ENCODE measurements at places on chromosomes 4 and X. TPM values are rescaled to one million over a fixed set of nuclear protein-coding genes. Genes with fewer than 3 reads are reported as not detected.
A peak's percentile ranks its signal among the peaks of the same experiment; 100 is the strongest.

DNA sequence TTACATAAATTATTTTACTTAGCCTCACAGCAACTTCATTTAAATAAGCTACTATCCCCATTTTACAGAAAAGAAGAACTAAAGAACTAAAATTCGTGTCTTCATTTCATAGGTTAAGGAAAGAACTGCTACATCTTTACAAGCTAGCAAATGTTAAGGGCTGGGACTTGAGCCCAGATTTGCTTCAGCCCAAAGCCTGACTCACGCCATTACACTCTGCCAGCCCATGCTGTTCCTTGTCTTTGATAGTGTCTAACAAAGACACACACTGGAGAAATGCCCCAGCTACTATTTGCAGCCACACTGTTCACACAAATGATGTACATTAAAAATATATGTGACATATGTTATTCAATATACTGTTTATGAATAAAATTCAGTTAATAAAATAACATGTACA lies 29.0 kb upstream of the ERVMER34-1 start:
- peak; percentile 81 for DNase-seq

- no peak for DNase-seq
These were observed 284.3 kb downstream of the ARHGAP10 start for GRCh38 chr4:148016063-148016637.

GRCh38 chr4:121380776-121381462 lies at the start of gene QRFPR:
QRFPR (minus strand) TSS chr4:121381018; CDS start chr4:121380647, 371 bp downstream.
- DNase-seq = no peak

- DNase-seq = peak; percentile 26
These were observed 10.2 kb downstream of the ARX start for GRCh38 chrX:25005382-25006185.

- DNase-seq = no peak
These were observed 125.1 kb downstream of the WDFY3 start for GRCh38 chr4:84841435-84841834.

DNA sequence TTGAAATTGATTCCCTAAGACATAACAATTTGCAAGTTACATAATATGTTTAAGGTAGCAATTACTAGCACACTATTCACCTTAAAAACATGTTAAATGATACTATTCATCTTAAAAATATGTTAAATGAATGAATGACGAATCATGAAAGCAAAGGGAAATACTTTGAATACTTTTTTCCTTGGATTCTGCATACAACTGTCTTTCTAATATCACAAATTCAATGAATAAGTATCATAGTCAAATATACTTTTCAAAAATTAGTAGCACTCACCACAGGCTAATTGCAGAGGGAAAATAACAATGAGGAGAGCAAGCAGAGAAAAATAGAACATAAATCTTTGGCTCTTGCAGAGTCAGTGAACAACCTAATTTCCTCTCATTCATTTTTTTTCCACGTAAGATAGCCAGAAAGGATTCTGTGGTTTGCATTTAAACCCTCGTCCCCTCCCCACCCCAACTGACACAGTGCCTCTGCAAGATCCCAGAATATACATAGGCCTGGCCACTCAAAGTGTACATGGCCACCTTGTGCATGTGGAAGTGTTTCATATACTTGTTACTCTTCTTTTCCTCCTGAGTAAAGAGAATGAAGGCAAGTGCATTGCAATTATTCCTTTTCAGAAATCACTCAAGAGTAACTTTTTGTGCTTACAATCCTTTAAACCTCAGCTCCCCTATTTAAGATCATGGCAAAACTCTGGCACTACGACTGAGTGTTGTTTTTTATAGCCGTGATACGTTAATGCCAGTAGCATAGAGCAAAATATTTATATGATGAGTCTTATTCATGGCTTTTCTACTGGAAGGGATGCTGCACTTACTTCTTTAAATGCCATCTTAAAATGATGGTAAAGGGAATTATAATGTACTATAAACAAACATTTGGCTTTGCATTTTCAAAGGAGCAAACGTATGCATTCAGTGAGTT lies 236.4 kb downstream of the PDGFC start:
- DNase-seq = peak; percentile 44

- no peak for DNase-seq
These were observed 232.5 kb downstream of the PCDH7 start for GRCh38 chr4:30952526-30953219.

- DNase-seq = no peak
These were observed 56.9 kb upstream of the ADRA2C start for GRCh38 chr4:3709061-3709845.

DNA sequence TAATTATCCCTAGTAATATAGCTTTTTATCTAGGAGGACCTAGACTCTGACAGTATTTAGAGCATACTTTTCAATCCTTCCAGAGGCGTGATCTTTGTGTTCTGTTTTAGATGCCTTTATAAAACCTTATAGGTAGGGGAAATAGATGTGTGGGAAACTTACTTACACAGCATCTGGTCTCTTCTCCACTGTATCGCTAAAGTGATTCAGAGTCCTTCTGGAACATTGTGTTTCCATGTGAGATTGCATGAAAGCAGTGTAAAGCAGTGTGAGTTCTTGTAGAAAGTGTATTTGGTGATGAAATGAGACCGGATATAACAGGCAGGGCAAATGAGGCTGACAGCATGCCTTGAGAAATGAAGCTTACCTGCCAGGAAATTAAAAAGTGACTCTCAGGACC lies 9.5 kb downstream of the GABRB1 start:
- DNase-seq = no peak

DNA sequence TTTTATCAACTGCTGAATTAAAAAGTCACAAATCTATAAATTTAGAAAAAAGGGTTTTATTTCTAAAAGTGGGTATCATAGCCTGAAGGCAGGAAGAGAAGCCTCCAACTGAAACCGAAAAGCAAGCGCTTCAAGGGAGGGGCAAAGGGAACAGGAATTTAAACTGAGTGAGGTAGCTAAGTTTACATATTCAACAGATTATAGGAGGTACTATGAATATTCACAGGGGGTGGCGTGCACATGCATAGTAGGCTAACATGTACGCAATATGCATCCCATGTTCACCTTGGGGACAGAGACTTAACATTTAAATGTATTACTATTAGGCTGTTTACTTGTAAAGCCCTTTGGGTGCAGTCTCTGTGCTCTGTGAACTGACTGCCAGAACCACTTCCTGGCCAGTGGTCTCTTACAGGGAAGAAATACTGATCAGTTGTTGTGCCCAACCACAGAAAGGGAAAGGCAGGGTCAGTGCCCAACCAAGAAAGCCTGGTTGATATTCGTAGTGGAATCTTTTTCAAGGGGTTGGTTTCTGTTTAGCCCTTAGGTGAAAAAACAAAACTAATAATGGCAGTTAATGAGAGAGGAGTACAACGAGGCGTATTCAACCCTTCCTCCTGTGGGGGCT lies 168.7 kb upstream of the GALNTL6 start:
- DNase-seq = no peak

- no peak for DNase-seq
These were observed 241.4 kb downstream of the UGT8 start for GRCh38 chr4:114839986-114840385.

- no peak for DNase-seq
These were observed 12.7 kb downstream of the ZNF630 start for GRCh38 chrX:48058621-48059295.

DNA sequence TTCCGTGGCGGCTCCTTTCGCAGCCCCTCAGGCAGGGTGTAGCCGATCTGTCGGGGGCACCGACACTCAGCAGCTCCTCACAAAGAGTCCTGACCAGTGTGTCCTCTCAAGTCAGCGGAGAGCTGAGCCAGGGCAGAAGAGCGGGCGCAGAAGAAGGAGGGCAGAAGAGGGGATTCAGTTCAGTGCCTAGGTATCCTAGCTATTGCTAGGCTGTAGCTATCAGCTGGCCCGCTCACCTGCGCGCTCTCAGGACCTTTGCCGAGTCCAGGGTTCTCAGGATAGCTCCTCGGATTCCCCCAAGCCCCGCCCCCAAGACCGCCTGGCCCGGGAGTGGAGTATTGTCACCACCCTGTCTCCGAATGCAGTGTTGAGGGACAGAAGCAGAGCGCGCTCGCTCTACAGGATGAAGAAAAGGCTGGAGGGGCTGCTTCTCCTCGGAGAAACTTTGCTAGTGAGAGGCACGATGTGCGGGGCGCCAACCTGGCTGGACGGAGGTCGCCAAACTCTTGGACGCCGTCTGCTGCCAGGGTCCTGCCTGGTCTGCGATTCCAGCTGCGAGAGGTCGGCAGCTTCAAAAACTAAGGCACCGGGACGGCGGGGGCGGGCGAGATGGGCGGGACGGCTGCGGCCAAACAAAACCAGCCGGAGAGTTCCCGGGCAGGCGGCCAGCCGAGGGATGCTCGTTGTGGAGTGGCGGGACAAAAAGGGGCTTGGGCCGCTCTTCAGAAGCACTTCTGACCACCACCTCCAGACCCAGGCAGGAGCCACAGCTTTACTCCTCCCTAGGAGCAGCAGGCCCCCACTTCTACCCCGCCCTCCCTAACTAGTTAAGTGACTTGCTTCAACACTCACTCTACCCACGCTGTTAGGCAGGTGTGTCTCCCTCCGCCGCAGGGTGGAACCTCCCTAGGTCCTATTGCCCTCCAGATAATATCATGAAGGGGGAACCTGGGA lies at the start of gene XKRX:
XKRX (minus strand) TSS at position 258 of the 954 bp plus-strand sequence. CDS start 613 bp downstream, outside the sequence.
- DNase-seq = peak; percentile 53

DNA sequence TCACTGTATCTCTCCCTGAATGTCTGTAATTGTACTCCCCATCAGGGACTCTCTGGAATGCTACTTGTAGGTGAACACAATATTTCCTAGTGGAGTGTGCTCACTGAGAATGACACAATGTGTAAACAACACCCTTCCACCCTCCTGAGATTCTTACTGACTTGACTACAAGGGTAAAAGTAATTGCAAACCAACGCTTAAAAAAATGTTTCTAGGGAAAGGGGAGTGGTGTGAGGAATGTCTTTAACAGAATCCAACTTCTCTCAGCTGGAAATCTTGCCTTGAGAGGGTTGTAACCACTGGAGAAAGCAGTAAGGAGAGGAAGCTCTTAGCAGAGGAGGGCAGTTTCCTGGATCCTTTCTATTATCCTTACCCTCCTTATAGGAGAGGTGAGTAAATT lies 5.1 kb upstream of the RAPGEF2 start:
- no peak for DNase-seq

- DNase-seq = no peak
These were observed 1559.7 kb upstream of the AGA start for GRCh38 chr4:179001918-179002317.

DNA sequence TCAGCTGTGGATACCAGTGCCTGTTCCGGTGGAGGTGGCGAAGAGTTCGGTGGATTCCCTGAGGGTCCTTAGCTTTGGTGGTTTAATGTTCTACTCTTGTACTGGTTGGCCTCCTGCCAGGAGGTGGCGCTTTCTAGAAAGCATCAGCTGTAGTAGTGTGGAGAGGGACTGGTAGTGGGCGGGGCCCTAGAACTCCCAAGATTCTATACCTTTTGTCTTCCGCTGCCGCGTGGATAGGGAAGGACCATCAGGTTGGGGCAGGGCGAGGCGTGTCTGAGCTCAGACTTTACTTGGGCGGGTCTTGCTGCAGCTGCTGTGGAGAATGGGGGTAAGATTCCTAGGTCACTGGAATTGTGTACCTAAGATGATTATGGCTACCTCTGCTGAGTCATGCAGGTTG lies 390.3 kb downstream of the FAM47A start:
- no peak for DNase-seq

DNA sequence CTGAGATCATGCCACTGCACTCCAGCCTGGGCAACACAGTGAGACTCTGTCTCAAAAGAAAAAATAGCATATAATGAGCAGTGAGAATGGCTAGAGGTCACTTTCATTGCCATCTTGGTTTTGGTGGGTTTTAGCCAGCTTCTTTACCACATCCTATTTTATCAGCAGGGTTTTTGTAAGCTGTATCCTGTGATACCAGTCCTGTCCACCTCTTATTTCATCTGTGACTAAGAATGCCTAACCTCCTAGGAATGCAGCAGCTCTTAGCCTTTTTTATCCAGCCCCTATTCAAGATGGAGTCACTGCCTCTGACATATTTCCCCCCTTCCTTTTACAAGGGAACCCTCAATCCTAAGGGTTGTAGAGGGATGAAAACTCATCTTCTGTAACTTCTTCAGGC lies 26.1 kb upstream of the IGFBP7 start:
- DNase-seq = peak; percentile 66

- DNase-seq = no peak
These were observed 95.8 kb downstream of the UPRT start for GRCh38 chrX:75369721-75370120.

DNA sequence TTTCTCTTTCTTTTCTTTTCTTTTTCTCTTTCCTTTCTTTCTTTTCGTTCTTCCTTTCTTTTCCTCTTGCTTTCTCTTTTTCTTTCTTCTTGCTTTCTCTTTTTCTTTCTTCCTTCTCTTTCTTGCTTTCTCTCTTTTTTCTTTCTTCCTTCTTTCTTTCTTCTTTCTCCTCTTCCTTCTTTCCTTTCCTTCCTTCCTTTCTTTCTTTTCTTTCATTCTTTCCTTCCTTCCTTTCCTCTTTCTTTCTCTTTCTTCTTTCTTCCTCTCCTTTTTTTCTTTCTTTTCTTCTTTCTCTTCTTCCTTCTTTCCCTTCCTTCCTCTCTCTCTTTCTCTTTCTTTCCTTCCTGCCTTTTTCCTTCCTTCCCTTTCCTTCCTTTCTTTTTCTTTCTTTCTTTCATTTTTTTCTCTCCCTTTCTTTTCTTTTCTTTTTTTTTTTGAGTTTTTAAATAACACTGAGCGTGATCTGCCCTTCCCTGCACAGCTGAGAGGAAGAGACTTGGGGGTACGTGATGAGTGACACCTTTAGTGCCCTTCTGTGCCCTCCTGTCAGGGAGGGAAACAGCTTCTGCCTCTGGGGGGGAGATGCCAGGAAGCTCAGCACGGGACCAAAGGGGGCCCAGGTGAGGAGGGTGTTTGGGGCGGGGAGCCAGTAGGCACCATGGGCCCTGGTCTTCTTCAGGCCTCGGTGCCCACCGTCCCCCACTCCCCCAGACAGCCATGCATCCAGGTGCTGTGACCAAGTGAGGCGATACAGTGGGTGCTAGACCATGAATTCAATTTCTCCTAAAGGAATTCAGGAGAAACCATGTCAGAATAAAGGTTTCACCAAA lies 36.6 kb upstream of the CDKN2AIP start:
- DNase-seq = no peak

- DNase-seq = peak; percentile 70
These were observed 2.8 kb upstream of the PCDH7 start for GRCh38 chr4:30717208-30718020.

GAGE12H gene
- not detected for polyA plus RNA-seq

DCAF16 gene
- 11.8 TPM for polyA plus RNA-seq

PCSK1N gene
- 1.4 TPM for polyA plus RNA-seq

GIMD1 gene
- not detected for polyA plus RNA-seq

SLC49A3 gene
- 5.2 TPM for polyA plus RNA-seq

SSX2B gene
- not detected for polyA plus RNA-seq

SLC6A14 gene
- polyA plus RNA-seq = not detected

CCSER1 gene
- polyA plus RNA-seq = not detected

MAGEB2 gene
- polyA plus RNA-seq = not detected

ADH1A gene
- polyA plus RNA-seq = not detected

DIAPH2 gene
- polyA plus RNA-seq = 7.4 TPM

ZGRF1 gene
- polyA plus RNA-seq = 3.1 TPM

GUCY1B1 gene
- 0.56 TPM for polyA plus RNA-seq

USP17L22 gene
- not detected for polyA plus RNA-seq

TEX11 gene
- polyA plus RNA-seq = not detected
